ENCODE measurements at places on chromosomes 16 and 17.

GRCh38 chr17:45336390-45337182 lies 19.8 kb upstream of the MAP3K14 start:
- DNase-seq: no peak

DNA sequence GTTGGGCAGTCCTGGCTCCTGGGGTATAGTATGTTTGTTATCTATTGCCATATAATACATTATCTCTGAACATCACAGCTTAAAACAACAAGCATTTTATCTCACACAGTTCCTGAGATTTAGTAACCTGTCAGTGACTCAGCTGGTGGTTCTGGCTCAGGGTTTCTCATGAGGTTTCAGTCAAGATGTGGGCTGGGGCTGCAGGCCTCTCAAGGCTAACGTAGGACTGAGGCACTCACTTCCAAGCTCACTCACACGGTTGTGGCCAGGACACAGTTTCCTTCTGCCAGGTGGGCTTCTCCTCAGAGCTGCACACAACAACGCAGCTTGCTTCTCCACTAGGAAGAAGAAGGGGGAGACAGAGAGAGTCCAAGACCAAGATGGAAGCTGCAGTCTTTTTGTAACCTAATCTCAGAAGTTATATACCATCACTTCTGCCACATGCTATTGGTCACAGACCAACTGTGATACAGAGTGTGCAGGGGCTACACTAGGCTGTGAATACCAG lies 10.3 kb upstream of the MED13 start:
- no peak for DNase-seq

DNA sequence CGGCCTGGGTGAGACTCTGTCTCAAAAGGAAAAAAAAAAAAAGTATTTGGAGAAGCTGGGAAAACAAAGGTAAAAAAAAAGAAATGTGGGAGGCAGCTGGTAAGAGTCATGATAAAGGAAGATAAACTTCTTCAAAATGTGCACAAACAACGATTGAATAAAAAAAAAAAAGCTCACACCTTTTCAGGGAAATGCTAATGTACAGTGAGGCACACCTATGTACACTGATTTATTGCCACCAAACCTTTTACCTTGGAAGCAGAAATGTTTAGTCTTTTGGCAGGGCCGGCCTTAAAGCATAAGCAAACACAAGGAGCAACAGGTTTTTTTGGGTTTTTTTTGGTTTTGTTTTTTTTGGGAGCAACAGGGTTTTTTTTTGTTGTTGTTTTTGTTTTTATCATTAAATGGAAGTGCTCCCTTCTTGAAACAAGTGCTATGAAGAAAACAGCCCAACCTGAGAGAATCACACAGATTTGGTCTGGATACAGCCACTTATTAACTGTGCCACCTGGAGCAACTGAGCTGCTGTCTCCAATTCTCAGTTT lies 29.8 kb upstream of the KCNJ2 start:
- DNase-seq: no peak

- no peak for DNase-seq
Measured at GRCh38 chr17:35493040-35493439, 44.4 kb downstream of the SLFN12L start.

GRCh38 chr17:607361-608147 lies 107.1 kb downstream of the VPS53 start:
- DNase-seq: no peak

GRCh38 chr16:65749506-65749905 lies 617.0 kb upstream of the CDH5 start:
- no peak for DNase-seq

- no peak for DNase-seq
Measured at GRCh38 chr17:62679866-62680377, 52.5 kb downstream of the MRC2 start.

GRCh38 chr17:80790981-80791742 lies 200.5 kb upstream of the CHMP6 start:
- no peak for DNase-seq

DNA sequence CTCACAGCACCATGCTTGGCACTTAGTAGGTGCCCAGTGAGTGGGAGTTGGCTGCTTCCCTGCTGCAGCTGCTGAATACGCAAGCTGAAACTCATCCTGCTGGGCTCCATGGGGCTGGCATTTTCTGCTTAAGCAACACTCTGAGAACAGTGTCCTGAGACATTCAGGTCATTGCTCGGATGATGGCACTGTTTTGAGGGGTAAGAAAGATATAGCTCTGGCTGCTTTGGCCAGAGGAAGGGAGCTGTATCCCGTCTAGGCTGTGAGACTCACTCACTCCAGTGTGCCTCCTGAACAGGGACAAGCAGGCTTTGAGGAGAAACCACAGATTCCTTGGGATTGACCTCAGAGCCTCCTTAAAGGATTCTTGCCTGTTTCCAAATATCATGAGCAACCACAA lies 120.5 kb downstream of the CLEC16A start:
- DNase-seq: no peak

- DNase-seq: no peak
Measured at GRCh38 chr16:48960830-48961229, 320.8 kb downstream of the CBLN1 start.

- DNase-seq: no peak
Measured at GRCh38 chr16:21642861-21643260, 9.5 kb downstream of the IGSF6 start.

GRCh38 chr16:29876217-29876593 lies 13.2 kb upstream of the CDIPT start:
- no peak for DNase-seq

- DNase-seq: no peak
Measured at GRCh38 chr16:50567651-50568050, 19.5 kb downstream of the NKD1 start.

GRCh38 chr16:27312580-27313421 lies 973 bp upstream of the IL4R start:
- DNase-seq: no peak
